Neuronal stem cell (in vitro differentiated cells): ENCODE measurements at places on chromosomes 1 and 21.

- H3K27ac ChIP-seq, result no peak overlapping the region
- no peaks in the 10 kb centered on the region for H3K27me3 ChIP-seq
- DNase-seq, result no peak
- no peaks in the 10 kb centered on the region for H3K4me1 ChIP-seq
- H3K4me3 ChIP-seq, result no peak overlapping the region
Observed at GRCh38 chr1:73813236-73813635, 384.7 kb downstream of the LRRIQ3 start.

DNA sequence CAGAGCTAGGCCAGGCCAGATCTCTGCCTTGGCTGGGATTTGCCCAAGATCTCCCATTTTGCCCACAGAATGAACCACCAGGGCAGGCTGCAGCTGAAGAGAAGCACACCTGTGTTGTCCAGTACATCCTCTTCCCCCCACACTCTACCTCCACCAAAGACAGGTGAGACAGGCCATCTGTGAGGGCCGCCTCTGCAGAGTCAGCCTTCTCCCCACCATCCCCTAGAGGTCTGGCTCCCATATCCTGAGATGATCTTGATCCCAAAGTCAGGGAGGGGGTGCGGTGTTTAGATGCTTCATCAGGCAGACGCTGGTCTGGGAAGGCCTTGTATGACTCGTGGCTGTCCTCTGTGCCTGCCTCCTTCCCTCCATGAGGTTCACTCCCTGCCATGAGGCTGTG lies 28.7 kb downstream of the HYI start:
- no peaks in the 10 kb centered on the region for H3K4me1 ChIP-seq
- H3K27me3 ChIP-seq, result no peaks in the 10 kb centered on the region
- no peak overlapping the region for H3K27ac ChIP-seq
- H3K4me3 ChIP-seq, result no peak overlapping the region

- peaks cover 30% of the 10 kb centered on the region for H3K4me1 ChIP-seq
- H3K36me3 ChIP-seq, result no peaks in the 10 kb centered on the region
- H3K4me3 ChIP-seq, result no peak overlapping the region
- peak overlapping the region; percentile 14 for H3K27ac ChIP-seq
- no peak for DNase-seq
- peaks cover 1% of the 10 kb centered on the region for H3K27me3 ChIP-seq
Observed at GRCh38 chr1:25707280-25708016, 90.9 kb downstream of the MAN1C1 start.

DNA sequence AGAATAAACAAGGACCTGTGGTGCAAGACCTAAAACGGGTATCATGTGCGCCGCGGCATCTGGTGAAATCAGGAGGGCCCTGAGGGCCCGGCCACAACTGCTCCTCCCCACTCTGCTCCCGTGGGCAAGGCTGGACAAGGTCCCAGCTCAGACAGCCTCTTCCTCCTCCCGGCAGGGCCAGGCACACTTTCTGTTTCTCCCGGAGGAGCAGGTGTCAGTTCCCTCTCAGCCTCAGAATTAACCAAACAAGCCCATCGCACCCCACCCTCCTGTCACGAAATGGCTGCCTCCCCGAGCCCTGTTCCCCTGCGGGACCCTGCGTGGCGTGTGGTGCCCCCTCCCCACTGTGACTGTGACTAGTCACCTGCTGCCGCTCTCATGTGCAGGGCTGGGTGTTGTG lies 15.2 kb downstream of the PTTG1IP start:
- H3K4me3 ChIP-seq, result no peak overlapping the region
- no peak overlapping the region for H3K27ac ChIP-seq
- no peaks in the 10 kb centered on the region for H3K27me3 ChIP-seq

DNA sequence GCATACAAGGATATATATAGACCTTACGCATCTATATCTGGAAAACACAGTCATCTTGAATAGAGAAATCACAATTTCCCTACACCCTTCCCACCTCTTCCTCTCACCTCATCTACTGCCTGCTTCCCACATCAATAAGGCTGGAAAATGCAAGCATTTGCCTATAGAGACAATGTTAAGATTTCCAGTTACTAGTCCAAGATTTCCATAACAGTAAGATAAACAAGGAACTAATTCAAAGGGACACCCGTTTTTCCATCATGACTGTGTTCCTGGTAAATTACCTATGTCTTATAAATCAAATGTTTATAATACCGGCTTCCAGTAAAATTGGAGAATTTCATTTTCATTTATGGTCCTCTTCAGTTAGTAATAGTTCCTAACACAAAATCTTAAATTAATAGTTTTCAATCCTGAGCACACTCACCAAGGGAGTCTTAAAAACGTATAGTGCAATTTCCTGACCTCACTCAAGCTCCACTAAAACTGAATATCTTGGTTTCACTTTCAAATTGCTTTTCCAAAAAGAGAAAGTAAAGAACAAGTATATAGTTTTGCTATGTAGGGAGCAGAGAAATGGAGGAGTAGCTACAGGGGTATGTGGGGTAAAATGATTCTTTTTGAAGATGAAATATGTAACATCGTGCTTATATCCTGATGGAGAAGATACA lies 398.7 kb downstream of the PLPP3 start:
- H3K4me1 ChIP-seq, result peaks cover 3% of the 10 kb centered on the region
- DNase-seq, result no peak
- no peaks in the 10 kb centered on the region for H3K36me3 ChIP-seq
- H3K4me3 ChIP-seq, result no peak overlapping the region

DNA sequence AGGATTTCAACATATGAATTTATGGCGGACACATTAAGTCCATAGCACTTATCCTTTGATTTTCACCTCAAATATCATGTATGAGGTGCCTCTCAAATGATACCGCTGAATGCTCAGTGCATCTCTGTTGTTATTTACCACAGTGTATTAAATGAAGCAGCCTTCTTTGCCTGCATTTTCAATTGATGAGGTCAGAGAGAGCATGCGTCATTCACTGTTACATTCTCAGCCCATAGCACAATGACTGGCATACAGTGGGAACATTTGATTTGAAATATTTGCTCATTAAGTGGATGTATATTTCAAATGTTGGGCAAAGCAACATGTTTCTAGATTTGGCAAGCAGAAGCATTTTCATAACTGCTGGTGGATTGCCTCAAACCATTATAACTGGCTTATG lies 45.7 kb downstream of the LRRC7 start:
- no peak overlapping the region for H3K27ac ChIP-seq
- H3K27me3 ChIP-seq, result no peaks in the 10 kb centered on the region
- DNase-seq, result no peak
- no peaks in the 10 kb centered on the region for H3K36me3 ChIP-seq
- H3K4me3 ChIP-seq, result no peak overlapping the region
- H3K4me1 ChIP-seq, result no peaks in the 10 kb centered on the region

DNA sequence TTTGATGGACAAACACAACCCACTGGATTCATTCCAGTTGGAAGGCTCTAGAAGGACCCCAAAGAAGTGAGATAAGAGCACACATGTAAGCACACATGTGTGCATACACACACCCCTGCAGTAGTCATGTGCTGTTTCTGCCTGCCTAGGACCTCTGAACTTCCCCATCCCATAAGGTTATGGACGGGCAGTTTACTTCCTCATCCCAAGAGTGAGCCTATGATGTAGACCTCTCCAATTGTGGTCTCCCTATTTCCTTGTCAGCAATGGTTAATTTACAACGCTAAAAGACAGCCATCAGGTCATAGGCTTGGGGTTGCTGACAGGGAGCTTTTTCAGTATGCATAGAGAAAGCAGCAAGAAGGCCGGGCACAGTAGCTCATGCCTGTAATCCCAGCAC lies 15.4 kb upstream of the ADAR start:
- DNase-seq, result no peak
- no peaks in the 10 kb centered on the region for H3K27me3 ChIP-seq
- H3K27ac ChIP-seq, result no peak overlapping the region
- peaks cover 2% of the 10 kb centered on the region for H3K36me3 ChIP-seq

DNA sequence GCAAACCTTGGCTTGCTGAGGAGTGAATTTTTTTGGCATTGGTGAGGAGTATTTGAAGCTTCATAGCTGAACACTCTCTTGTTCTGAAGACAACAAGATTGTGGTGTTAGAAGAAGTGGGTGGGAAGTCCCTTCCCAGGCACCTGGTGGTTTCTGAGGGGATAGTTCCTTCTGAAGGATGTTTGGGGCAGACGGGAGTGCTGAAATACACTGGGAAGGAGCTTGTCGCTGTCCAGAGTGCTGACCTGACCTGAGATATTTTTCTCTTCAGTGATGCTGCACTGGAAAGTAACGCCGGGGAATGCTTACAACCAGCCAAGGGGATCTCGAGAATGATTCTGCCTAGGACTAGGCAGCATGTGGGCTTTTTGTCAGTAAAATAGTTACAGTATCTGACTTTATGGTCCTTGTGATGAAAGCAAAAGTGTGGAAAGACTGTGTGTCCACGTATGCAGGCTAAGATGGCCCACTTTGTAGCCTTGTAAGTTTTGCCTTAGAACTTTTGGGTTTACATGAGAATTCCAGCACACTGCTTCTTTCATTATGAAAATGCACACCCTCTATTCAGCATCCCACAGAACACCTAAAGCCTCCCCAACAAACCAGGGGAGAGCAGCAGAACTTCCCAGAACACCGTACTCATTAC lies 33.1 kb upstream of the NFASC start:
- H3K4me3 ChIP-seq, result no peak overlapping the region
- no peaks in the 10 kb centered on the region for H3K36me3 ChIP-seq
- peak; percentile 79 for DNase-seq
- no peak overlapping the region for H3K27ac ChIP-seq

GRCh38 chr1:172827301-172827700 lies 168.4 kb downstream of the FASLG start:
- H3K36me3 ChIP-seq, result no peaks in the 10 kb centered on the region
- no peaks in the 10 kb centered on the region for H3K4me1 ChIP-seq
- no peaks in the 10 kb centered on the region for H3K27me3 ChIP-seq
- no peak overlapping the region for H3K27ac ChIP-seq

GRCh38 chr1:60033066-60033465 lies 40.5 kb downstream of the C1orf87 start:
- no peak overlapping the region for H3K4me3 ChIP-seq
- H3K4me1 ChIP-seq, result peaks cover 3% of the 10 kb centered on the region
- H3K27ac ChIP-seq, result no peak overlapping the region
- H3K27me3 ChIP-seq, result peaks cover 2% of the 10 kb centered on the region
- no peak for DNase-seq

DNA sequence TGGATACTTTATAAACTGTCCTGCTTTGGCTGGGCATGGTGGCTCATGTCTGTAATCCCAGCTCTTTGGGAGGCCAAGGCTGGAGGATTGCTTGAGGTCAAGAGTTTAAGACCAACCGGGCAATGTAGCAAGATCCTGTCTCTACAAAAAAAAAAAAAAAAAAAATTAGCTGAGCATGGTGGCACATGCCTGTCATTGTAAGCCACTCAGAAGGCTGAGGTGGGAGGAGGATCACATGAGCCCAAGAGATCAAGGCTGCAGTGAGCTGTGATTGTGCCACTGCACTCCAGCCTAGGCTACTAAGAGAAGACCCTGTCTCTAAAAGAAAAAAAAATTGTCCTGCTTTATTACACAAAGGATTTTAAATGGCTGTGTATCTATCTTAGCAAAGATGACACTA lies 95.2 kb downstream of the LBR start:
- H3K27me3 ChIP-seq, result no peaks in the 10 kb centered on the region
- H3K36me3 ChIP-seq, result no peaks in the 10 kb centered on the region
- no peak for DNase-seq
- no peaks in the 10 kb centered on the region for H3K4me1 ChIP-seq

GRCh38 chr1:9537863-9538668 lies 1.2 kb upstream of the SLC25A33 start:
- H3K36me3 ChIP-seq, result peaks cover 2% of the 10 kb centered on the region
- no peak for DNase-seq
- no peak overlapping the region for H3K4me3 ChIP-seq
- H3K4me1 ChIP-seq, result peaks cover 2% of the 10 kb centered on the region

GRCh38 chr1:18572022-18572880 lies 58.4 kb upstream of the PAX7 start:
- H3K4me3 ChIP-seq, result no peak overlapping the region
- H3K27me3 ChIP-seq, result no peaks in the 10 kb centered on the region
- H3K36me3 ChIP-seq, result no peaks in the 10 kb centered on the region
- no peaks in the 10 kb centered on the region for H3K4me1 ChIP-seq
- no peak for DNase-seq

GRCh38 chr1:240468656-240469055 lies 143.3 kb downstream of the GREM2 start:
- DNase-seq, result no peak
- no peak overlapping the region for H3K27ac ChIP-seq
- peaks cover 3% of the 10 kb centered on the region for H3K4me1 ChIP-seq
- H3K4me3 ChIP-seq, result no peak overlapping the region
- H3K27me3 ChIP-seq, result no peaks in the 10 kb centered on the region

- no peak for DNase-seq
- H3K27ac ChIP-seq, result no peak overlapping the region
- no peaks in the 10 kb centered on the region for H3K36me3 ChIP-seq
- H3K27me3 ChIP-seq, result peaks cover 18% of the 10 kb centered on the region
- peaks cover 5% of the 10 kb centered on the region for H3K4me1 ChIP-seq
- H3K4me3 ChIP-seq, result no peak overlapping the region
Observed at GRCh38 chr1:170670802-170671628, 7.1 kb downstream of the PRRX1 start.

GRCh38 chr1:18641005-18641941 lies 10.6 kb downstream of the PAX7 start:
- no peak overlapping the region for H3K4me3 ChIP-seq
- peaks cover 96% of the 10 kb centered on the region for H3K27me3 ChIP-seq
- DNase-seq, result no peak
- peaks cover 41% of the 10 kb centered on the region for H3K4me1 ChIP-seq
- H3K36me3 ChIP-seq, result no peaks in the 10 kb centered on the region

DNA sequence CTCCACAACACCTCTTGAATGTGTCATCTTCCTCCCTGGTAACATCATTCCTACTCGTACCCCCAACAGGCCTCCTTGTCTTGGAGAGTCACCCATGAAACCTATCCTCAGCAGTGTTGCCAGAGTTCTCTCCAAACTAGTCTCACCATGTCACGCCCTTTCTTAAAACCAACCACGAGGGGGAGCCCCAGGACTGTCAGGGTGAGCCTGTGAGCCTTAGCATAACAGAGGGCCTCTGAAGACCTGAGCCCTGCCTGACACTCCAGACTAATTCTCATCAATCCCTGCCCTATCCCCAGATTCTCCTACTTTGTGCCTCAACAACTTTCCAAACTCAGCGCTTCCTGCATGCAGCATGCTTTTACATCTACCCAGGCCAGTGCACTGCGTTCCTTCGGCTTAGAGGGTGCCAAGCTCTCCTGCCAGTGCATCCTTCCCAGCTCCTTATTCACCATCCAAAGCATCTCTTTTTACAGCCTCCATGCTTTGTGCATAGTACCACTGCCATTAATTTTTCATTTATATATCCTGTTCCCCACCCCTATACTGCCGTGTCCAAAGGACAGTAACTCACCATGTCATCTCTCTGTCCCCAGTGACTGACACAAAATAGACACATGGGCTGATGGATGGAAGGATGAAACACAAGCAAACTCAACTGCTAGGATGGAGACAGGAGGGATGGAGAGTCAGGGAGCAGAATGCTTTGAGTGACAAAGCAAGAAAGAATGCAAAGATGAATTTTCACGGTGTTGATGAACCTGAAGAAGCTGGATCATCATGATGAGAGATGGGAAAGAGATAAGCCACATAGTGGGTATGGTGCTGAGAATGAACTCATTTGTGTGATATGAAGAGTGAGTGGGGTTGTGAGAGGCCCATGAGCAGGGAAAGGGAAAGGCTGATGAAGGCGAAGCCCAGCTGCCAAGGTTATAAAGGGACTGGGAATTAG lies 34.0 kb downstream of the ZNF697 start:
- H3K27me3 ChIP-seq, result no peaks in the 10 kb centered on the region
- DNase-seq, result peak; percentile 89
- peaks cover 3% of the 10 kb centered on the region for H3K4me1 ChIP-seq
- no peak overlapping the region for H3K4me3 ChIP-seq

GRCh38 chr1:188476606-188477005 lies 1647.9 kb downstream of the PLA2G4A start:
- no peak overlapping the region for H3K4me3 ChIP-seq
- H3K36me3 ChIP-seq, result no peaks in the 10 kb centered on the region
- H3K4me1 ChIP-seq, result no peaks in the 10 kb centered on the region
- H3K27ac ChIP-seq, result no peak overlapping the region
- DNase-seq, result no peak
